ENCODE measurements at places on chromosomes 5 and 9.
A peak's percentile ranks its signal among the peaks of the same experiment; 100 is the strongest.

GRCh38 chr5:59385700-59386099 is 507.8 kb downstream of the PDE4D start:
- no peak for DNase-seq

DNA sequence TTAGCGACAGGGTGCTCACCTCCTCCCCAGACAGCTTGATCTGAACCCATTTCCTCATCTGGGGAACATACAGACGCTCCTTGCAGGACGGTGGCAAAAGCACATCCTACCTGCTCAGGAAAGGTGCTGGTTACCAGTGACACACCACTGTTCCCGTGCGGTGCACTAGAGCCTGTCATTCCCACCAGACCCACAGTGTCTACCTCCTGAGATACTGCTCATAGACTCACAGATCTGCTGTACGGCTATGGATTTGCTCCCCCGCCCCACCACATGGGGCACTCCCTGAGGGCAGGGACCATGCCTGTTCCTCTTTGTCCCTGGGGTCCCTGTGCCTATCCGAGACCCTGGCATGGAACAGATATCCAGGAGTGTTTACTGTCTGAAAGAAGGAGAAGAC is 208.9 kb downstream of the PAX5 start:
- DNase-seq = no peak

DNA sequence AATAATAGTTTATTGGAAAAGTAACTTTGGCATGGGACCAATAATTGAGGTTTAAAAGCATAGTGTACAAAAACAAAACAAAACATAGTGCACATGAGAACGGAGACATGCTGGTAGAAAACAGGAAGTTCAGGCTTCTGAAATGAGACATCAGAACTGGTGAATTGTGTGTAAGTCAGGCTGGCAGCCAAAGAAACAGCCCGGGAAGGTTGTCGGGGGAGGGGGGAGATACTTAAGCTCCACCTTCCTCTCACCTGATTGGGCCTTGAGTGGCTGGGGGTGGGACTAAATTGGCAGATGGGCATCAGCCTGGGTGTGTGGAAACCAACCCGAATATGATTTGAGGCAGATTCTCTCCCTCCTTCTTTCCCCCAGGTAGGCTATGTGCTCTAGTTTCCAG is 256.3 kb downstream of the SMARCA2 start:
- DNase-seq = peak; percentile 37

- DNase-seq = peak; percentile 20
Observed at GRCh38 chr9:1939926-1940368, 75.2 kb upstream of the SMARCA2 start.

GRCh38 chr9:123246534-123246933 is 21.9 kb downstream of the STRBP start:
- no peak for DNase-seq

DNA sequence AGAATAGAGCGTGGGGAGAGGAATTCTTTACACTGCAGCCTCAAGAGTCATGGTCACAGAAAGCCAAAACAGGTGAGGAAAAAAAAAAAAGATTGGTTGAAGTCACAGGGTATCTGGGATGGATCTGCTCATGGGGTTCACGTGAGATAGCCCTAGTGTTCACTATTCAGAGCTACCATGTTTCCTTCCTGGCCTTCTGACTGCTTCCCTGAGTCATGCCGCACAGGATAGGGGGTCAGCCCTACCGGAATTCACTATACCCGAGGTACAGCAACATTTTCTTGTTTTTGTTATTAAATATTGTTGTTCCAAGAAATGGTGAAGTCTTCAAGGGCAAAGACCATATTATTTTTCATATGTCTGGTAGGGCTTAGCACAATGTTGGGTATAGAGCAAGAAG is 21.5 kb upstream of the MAN2A1 start:
- DNase-seq = no peak
